Gastrocnemius medialis (tissue), 4 donors: ENCODE measurements at places on chromosomes 11 and 22. TPM values are rescaled to one million over a fixed set of nuclear protein-coding genes. Genes with fewer than 3 reads are reported as not detected.
A peak's percentile ranks its signal among the peaks of the same experiment; 100 is the strongest.

DNA sequence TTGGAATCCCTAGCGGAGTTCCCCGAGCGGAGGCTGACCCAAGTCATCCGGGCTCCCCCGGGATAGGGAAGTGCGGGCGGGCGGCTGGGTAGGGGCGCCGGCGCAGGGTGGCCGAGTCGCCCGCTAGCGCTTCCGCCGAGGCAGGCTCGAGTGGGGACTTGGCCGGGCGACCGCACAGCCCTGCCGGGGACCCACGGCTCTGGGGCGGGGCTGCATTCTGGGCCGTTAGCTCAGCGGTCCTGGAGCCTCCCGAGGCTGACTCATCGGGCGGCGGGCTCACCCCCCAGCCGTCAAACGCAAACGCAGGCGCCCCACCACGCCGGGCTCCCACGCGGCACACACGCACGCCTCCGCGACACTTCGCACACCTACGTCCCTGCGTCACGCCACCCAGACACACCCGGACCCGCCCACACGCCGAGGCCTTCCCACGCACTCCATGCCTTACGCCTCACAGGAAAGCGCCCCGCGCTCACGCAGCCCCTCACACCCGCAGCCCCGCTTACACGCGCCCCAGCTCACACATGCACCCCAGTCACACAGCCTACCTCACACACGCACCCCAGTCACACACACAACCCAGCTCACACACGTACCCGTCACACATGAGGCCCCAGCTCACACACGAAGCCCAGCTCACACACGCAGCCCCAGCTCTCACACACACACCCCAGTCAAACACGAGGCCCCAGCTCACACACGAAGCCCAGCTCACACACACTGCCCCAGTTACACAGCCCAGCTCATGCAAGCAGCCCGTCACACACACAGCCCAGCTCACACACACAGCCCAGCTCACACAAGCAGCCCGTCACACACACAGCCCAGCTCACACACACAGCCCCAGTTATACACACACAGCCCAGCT lies 1.2 kb downstream of the PHLDB1 start:
- no peaks in the 10 kb centered on the region for H3K36me3 ChIP-seq
- peak overlapping the region; percentile 91 for H3K4me3 ChIP-seq
- H3K27me3 ChIP-seq: no peaks in the 10 kb centered on the region

DNA sequence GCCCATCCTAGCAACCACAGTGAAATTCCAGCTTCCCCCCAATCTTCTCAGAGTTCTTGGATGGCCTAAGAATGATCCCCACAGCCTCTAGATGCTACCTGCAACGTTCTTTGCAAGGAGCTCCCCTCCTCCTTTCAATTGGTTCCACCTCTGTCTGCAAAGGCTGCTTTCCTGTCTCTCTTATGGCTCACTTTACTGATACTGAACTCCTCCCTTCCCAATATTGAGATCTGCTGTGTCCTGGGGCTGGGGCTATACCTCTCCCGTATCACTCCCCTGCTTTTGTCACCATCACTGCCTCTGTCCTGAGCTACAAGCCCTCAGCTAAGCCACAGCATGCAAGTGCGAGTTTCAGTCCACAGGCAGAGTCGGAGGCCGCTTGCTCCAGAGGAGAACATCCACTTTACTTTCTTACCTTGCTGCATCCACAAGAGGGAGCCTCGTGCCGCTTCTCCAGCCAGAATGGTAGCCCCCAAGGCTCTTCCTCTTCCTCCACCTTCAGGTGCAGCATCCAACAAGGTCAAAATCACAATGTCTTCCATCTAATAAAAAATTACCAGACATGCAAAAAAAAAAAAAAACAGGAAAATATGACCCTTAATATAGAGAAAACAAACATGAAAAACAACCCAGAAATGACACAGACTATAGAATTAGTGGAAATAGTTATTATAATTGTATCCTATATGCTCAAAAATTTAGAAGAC lies 48.6 kb upstream of the TMEM45B start:
- no peaks in the 10 kb centered on the region for H3K4me1 ChIP-seq
- H3K27ac ChIP-seq: no peak overlapping the region
- no peaks in the 10 kb centered on the region for H3K27me3 ChIP-seq
- no peak for DNase-seq
- no peak overlapping the region for H3K4me3 ChIP-seq

- H3K36me3 ChIP-seq: no peaks in the 10 kb centered on the region
- no peak for DNase-seq
- no peaks in the 10 kb centered on the region for H3K27me3 ChIP-seq
- no peak overlapping the region for H3K4me3 ChIP-seq
Observed at GRCh38 chr11:35100013-35100383, 39.0 kb upstream of the CD44 start.

DNA sequence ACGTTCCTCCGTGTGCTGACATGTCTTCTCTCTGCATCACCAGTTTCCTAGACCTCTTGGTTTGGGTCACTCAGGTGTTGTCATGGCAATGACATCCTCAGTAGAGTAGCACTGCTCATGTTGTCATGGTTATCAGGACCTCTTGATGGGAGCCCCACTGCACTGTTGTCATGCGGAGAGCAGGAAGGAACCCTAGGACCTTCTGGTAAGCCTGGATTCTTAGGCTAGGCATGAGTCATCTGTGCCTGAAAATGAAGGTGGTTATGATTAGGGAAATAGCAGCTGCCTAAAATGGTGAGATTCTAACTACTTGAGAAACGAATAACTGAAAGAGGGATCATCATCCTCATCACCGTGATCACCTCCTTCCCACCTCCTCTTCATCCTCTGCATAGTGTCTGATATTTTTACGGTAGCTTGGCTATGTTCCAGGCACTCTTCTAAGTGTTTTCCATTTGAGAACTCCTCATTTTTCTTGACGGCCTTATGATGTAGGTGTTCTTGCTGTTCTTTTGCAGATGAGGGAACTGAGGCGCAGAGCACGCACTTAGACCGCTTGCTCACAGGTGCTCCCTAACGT lies 858.4 kb downstream of the NTM start:
- H3K27me3 ChIP-seq: no peaks in the 10 kb centered on the region
- no peak overlapping the region for H3K27ac ChIP-seq
- H3K4me1 ChIP-seq: no peaks in the 10 kb centered on the region

DNA sequence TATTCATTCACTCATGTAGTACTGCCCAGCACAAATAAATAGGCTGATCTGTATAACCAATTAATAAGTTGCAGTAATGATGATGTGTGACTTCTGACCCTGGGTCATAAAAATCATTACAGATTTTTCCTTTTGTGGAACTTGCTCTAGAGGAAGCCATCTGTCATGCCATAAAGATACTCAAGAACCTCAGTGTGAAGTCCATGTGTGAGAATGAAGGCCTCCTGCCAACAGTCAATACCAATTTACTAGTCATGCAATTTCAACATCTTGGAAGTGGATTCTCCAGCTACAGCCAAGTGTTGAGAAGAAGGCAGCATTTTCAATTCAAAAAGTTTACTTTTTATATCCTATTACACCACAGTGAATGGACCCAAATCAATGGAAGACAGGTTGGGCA lies 435.6 kb upstream of the LRRC4C start:
- H3K4me3 ChIP-seq: no peak overlapping the region
- no peaks in the 10 kb centered on the region for H3K27me3 ChIP-seq
- no peaks in the 10 kb centered on the region for H3K36me3 ChIP-seq
- no peak for DNase-seq
- no peak overlapping the region for H3K27ac ChIP-seq
- H3K4me1 ChIP-seq: no peaks in the 10 kb centered on the region

DNA sequence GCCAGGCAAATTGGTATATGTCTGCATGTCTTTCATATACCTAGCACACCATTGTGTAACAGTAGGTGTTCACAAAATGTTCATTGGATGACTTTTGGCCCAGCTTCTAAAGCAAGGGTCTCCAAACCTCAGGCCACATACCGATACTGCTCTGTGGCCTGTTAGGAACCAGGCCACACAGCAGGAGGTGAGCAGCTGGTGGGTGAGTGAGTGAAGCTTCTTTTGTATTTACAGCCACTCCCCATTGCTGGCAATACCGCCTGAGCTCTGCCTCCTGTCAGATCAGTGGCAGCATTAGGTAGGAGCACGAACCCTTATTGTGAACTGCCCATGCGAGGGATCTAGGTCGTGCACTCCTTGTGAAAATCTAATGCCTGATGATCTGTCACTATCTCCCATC lies 836.6 kb downstream of the NTM start:
- no peaks in the 10 kb centered on the region for H3K4me1 ChIP-seq
- no peaks in the 10 kb centered on the region for H3K36me3 ChIP-seq
- no peak overlapping the region for H3K4me3 ChIP-seq
- no peak overlapping the region for H3K27ac ChIP-seq
- H3K27me3 ChIP-seq: no peaks in the 10 kb centered on the region
- no peak for DNase-seq

DNA sequence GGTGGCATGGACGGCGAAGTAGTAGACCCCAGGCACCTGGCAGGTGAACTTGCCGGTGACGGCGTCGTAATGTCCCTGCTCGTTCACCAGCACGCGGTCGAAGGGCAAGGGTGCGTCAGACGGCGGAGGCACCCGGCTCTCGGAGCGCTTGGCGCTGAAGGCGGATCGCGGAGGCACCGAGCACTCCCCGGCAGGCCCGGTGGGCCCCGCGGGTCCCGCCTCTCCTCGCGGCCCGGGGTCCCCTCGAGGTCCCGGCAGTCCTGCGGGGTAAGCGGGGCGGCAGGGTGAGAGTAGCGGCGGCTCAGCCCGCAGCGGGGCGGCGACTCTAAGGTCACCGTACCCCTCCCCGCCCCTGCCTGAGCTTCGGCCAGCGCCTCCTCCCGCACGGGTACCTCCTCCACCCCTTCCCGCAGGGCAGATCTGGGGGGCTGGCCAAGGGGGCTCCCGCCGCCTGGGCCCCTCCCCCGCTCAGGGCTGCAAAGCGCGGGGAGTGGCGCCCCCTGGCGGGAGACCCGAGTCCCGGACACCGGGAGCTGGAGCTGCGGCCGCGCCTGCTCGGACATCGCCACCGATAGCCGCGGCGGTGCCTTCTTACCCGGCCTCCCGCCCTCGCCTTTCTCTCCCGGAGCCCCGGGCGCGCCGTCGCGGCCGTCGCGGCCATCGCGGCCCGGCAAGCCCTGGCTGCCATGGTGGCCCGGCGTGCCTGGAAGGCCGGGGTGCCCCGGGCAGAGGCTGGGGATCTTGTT lies 921 bp downstream of the C1QTNF5 start:
- H3K27me3 ChIP-seq: peaks cover 11% of the 10 kb centered on the region
- H3K27ac ChIP-seq: peak overlapping the region; percentile 90
- no peaks in the 10 kb centered on the region for H3K36me3 ChIP-seq
- DNase-seq: peak; percentile 55
- peaks cover 59% of the 10 kb centered on the region for H3K4me1 ChIP-seq

GRCh38 chr11:65383778-65384177 lies 1.3 kb upstream of the SLC25A45 start:
- no peaks in the 10 kb centered on the region for H3K36me3 ChIP-seq
- no peak for DNase-seq
- no peaks in the 10 kb centered on the region for H3K27me3 ChIP-seq
- no peak overlapping the region for H3K4me3 ChIP-seq

GRCh38 chr11:104148074-104148473 lies 15.9 kb downstream of the PDGFD start:
- H3K27me3 ChIP-seq: no peaks in the 10 kb centered on the region
- no peak overlapping the region for H3K27ac ChIP-seq
- no peak overlapping the region for H3K4me3 ChIP-seq
- H3K4me1 ChIP-seq: no peaks in the 10 kb centered on the region
- DNase-seq: no peak
- no peaks in the 10 kb centered on the region for H3K36me3 ChIP-seq

DNA sequence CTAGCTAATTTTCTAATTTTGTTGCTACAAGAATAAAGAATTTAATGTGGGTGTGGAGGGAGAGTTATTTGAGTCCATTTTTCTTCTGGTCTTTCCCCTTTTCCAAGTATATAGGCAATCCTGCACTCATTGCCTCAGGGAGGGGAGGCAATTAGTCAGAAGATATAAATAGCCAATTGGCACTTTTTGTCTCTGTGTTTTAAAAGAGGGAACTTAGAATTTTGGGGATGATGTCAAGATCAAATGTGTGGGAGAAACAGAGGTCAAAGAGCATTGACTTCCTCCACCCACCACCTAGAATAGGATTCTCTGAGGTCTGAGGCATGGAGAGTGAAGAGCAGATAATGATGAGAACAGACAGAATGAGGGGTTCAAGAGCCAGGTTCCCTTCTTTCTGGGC lies 120.3 kb upstream of the ZC3H12C start:
- no peak overlapping the region for H3K27ac ChIP-seq
- peaks cover 22% of the 10 kb centered on the region for H3K4me1 ChIP-seq
- no peak for DNase-seq

Gene PGA5
- total RNA-seq: not detected

Gene BEST1
- total RNA-seq: 1.7 TPM
